Myocyte (in vitro differentiated cells): ENCODE measurements at places on chromosomes 4 and X.

GRCh38 chrX:33156152-33156726 is 55.1 kb downstream of the DMD start:
- no peak for DNase-seq

DNA sequence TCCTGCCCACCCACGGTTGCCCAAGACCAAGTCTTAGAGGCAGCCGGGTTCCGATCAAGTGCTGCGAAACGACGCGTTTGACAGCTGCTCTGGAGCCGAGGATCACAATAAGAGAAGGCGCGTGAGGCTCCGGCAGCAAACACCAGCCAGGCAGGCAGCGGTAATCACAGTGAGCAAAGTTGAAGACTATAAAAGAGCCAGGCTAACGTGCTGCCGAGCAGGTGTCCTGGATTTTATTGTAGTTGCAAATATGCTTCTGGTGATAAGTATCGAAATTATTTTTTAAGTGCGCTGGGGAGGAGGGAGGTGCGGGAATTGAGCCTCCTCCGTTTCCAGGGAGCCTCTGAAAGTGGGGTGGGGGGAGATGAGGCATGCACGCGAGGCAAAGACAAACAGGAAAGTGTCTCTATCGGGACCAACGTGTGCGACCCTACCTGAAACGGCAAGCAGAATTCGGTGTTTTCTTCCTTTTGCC is 590 bp downstream of the GABRA2 start:
- DNase-seq: no peak

DNA sequence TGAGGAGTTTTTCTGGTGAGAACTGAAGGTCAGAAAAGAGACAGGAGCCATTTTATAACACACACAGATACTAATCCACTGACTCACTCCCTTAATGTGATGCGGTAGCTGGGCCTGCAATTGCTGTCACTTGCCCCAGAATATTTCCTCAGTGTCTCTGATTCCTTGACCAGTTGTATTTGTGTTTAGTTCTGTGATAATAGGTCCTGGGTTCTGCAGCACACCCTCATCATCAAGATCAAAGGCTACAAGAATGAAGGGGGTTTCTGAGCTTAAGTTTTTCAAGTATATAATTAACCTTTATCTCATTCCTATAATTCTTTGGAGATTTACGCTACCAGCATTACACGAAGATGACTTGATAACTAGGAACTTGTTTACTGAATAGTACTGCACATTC is 576.5 kb upstream of the CPXCR1 start:
- DNase-seq: no peak

GRCh38 chr4:148200960-148201359 is 241.3 kb downstream of the NR3C2 start:
- DNase-seq: no peak

DNA sequence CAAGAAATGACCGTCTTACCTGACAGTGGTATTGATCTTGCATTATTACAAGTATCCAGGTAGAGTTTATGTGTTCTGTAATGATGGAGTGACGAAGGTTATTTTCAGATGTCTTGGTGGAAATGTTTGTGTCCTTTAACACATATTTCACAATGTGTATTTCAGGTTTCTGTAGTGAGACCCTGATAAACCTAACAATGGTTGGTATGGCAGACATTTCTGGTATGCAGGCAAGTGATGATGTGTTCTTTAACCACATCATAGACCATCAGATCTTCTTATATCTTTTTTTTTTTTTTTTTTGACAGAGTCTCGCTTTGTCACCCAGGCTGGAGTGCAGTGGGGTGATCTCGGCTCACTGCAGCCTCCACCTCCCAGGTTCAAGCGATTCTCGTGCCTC is 14.6 kb upstream of the ATXN3L start:
- DNase-seq: no peak

DNA sequence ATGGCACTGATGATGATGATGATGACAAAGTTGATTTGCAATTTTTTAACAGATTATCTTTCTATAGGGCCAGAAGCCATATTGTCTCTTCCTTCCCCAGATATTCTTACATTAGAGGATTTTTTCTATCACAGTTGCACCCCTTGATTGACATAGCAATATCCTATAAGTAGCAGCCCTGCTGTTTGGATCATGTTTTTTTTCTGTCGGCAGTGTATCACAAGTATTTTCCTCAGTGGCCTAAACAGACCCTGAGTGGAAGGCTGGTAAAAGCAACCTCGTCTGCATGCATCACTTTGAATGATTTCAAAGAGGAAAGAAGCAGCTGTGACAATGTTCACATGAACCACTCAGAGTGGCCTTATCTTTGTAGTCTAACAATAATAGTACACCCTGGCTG is 41.0 kb downstream of the FAT4 start:
- DNase-seq: no peak

- DNase-seq: no peak
Observed at GRCh38 chr4:2290974-2291704, 29.2 kb upstream of the MXD4 start.
